ENCODE measurements at places on chromosomes 7 and 10.

GRCh38 chr7:96899108-96899507 is 106.2 kb upstream of the DLX6 start:
- DNase-seq, result no peak

- no peak for DNase-seq
Measured at GRCh38 chr7:71457021-71457420, 325.1 kb downstream of the GALNT17 start.

DNA sequence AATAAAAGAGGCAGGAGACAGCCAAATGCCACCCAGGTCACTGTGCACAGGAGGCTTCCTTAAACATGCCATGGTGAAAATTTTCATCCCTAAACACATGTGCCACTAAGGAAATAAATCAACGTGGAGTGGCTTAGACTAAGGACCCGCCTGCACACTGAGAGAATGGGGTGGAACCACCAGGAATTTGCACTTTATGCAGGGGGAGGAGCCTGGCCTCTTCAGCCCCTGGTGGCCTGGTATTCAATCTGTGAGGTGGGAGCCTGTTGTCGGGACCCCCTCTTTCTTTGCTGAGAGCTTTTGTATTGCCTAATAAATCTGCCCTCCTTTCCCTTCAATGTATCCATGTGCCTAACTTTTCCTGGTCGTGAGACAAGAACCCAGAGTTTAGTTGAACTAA is 204.6 kb upstream of the NRP1 start:
- DNase-seq, result no peak

DNA sequence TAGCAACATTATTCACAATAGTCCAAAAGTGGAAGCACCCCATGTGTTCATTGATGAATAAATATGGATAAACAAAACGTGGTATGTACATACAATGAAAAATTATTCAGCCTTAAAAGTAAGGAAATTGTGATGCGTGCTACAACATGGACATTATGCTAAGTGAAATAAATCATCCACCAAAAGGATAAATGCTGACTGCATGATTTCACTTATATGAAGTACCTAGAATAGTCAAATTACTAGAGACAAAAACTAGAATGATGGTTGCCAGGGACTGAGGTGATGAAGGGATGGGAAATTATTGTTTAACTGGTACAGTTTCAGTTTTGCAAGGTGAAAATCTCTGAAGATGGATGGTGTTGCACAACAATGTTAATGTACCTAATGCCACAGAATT is 56.6 kb downstream of the THSD7A start:
- DNase-seq, result no peak

DNA sequence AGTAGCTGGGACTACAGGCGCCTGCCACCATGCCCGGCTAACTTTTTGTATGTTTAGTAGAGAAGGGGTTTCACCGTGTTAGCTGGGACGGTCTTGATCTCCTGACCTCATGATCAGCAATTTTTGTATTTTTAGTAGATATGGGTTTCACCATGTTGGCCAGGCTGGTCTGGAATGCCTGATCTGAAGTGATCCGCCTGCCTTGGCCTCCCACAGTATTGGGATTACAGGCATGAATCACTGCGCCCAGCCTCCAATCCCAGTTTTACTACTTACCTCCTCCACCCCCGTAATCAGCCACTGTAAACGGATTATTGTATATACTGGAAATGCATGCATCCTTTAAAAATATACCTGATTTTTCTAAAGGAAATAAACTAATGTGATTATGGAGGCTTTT is 35.1 kb upstream of the MTPN start:
- DNase-seq, result no peak

GRCh38 chr10:388661-389045 is 253.4 kb downstream of the ZMYND11 start:
- DNase-seq, result no peak

- DNase-seq, result no peak
Measured at GRCh38 chr10:98411166-98411565, 3.8 kb downstream of the PYROXD2 start.

DNA sequence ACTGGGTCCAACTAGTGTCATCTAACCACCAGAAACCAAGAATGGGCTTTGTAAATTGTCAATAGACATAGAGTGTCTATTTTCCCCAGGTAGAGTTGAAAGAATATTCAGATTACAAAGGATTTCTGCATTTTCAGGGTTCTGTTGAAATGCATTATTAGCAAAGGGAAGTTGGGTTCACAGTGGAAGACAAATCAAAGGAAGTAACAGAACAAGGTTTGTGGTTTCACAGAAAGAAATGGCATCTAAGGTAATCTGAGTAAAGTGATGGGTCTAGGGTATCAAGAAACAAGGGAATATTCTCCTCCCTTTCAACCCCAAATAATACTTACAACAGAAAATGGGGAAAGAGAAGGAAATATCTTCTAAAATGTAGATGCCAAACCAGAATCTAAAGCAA is 25.8 kb downstream of the CEP41 start:
- no peak for DNase-seq

GRCh38 chr7:25541094-25541821 is 313.0 kb upstream of the NPVF start:
- no peak for DNase-seq

- no peak for DNase-seq
Measured at GRCh38 chr10:73881221-73881919, 7.0 kb upstream of the CAMK2G start.

GRCh38 chr7:123998921-123999320 is 33.9 kb downstream of the TMEM229A start:
- no peak for DNase-seq

DNA sequence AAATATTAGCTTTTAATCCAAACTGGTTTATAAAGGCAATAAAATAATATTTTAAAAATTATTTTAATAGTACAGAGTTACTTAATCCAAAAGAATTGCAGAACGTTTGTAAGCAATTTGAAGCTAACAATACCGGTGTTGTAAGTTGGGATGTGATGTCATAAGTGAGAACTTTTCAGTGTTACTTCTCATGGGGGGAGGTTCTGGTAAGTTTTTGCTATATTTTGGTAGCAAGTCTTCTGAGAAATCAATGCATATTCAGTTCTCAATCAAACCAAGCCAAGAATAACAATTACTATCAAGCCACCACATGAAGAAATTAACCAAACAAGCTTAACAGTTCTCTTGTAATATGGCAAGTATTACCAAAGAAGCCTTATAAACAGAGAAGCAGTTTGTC is 147.1 kb upstream of the ASAH2 start:
- no peak for DNase-seq

DNA sequence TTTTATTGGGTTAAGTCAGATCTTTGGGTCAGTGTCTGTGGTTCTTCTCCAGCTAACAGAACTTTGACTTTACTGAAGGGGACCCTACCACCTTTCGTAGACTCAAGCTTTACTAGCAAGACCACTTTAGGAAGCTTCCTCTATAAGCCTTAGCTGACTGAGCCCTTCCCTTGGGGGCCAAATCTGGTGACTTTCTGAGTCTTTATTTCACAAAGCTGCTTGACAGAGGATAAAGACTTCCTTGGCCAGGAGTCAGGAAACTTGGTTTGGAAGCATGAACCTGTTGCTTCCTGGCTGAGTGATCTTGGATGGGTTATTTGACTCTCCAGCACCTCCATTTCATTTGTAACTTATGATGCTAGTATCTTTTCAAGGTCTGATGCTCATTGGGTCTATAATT is 466.7 kb downstream of the TYW1 start:
- DNase-seq, result no peak
